ENCODE measurements at places on chromosomes 7 and 10. TPM values are rescaled to one million over a fixed set of nuclear protein-coding genes. Genes with fewer than 3 reads are reported as not detected.

GPC2 gene
- 506 TPM for polyA plus RNA-seq

RAB19 gene
- polyA plus RNA-seq: not detected

TSPAN13 gene
- polyA plus RNA-seq: 315 TPM

RSPH10B2 gene
- polyA plus RNA-seq: 0.22 TPM

CHST15 gene
- 0.79 TPM for polyA plus RNA-seq

DENND2A gene
- polyA plus RNA-seq: 21.7 TPM

OSBPL3 gene
- 0.26 TPM for polyA plus RNA-seq

CHAT gene
- polyA plus RNA-seq: not detected

NCF1 gene
- 0.70 TPM for polyA plus RNA-seq

HOXA11 gene
- not detected for polyA plus RNA-seq

ASB10 gene
- not detected for polyA plus RNA-seq

KMT2E gene
- 78.4 TPM for polyA plus RNA-seq

TOMM7 gene
- 241 TPM for polyA plus RNA-seq

AVPI1 gene
- polyA plus RNA-seq: 0.94 TPM

PAOX gene
- polyA plus RNA-seq: 3.0 TPM

CDHR1 gene
- polyA plus RNA-seq: 3.3 TPM

STEAP1 gene
- not detected for polyA plus RNA-seq

MEST gene
- polyA plus RNA-seq: 153 TPM

STRIP2 gene
- polyA plus RNA-seq: 8.0 TPM

HGF gene
- polyA plus RNA-seq: not detected

CLCN1 gene
- polyA plus RNA-seq: not detected

MMD2 gene
- polyA plus RNA-seq: 0.42 TPM

ZC3HAV1L gene
- not detected for polyA plus RNA-seq

H2BK1 gene
- polyA plus RNA-seq: not detected

CDK5 gene
- polyA plus RNA-seq: 82.2 TPM

UPK3B gene
- polyA plus RNA-seq: 0.88 TPM

CRYGN gene
- not detected for polyA plus RNA-seq

EVX1 gene
- polyA plus RNA-seq: not detected

RNF148 gene
- not detected for polyA plus RNA-seq

DNAJC2 gene
- polyA plus RNA-seq: 29.7 TPM

MBL2 gene
- polyA plus RNA-seq: not detected

COBL gene
- polyA plus RNA-seq: 0.12 TPM

CNPY4 gene
- polyA plus RNA-seq: 42.1 TPM

TACR2 gene
- polyA plus RNA-seq: not detected

WDFY4 gene
- polyA plus RNA-seq: not detected

MMP21 gene
- not detected for polyA plus RNA-seq

FBXO24 gene
- 0.52 TPM for polyA plus RNA-seq

MAGI2 gene
- polyA plus RNA-seq: 19.3 TPM

PLXDC2 gene
- 3.4 TPM for polyA plus RNA-seq

ATG9B gene
- 1.2 TPM for polyA plus RNA-seq

PNLIPRP2 gene
- not detected for polyA plus RNA-seq

DNAJC12 gene
- polyA plus RNA-seq: 22.3 TPM

GCK gene
- 7.4 TPM for polyA plus RNA-seq

EIF5AL1 gene
- polyA plus RNA-seq: 0.08 TPM

BTBD16 gene
- polyA plus RNA-seq: not detected

CYP3A7 gene
- not detected for polyA plus RNA-seq

HOXA6 gene
- not detected for polyA plus RNA-seq

ADAM12 gene
- polyA plus RNA-seq: 0.09 TPM

PNLIPRP1 gene
- polyA plus RNA-seq: not detected

All from neural cell (in vitro differentiated cells).